ENCODE measurements at places on chromosomes 1 and 21. TPM values are rescaled to one million over a fixed set of nuclear protein-coding genes. Genes with fewer than 3 reads are reported as not detected.
A peak's percentile ranks its signal among the peaks of the same experiment; 100 is the strongest.

The AIM2 gene
- 41.1 TPM for total RNA-seq

The SLC22A15 gene
- total RNA-seq = 0.68 TPM

The ZDHHC18 gene
- 66.0 TPM for total RNA-seq

The CNR2 gene
- total RNA-seq = 0.20 TPM

The S100A9 gene
- total RNA-seq = 2.3 TPM

The ACKR1 gene
- not detected for total RNA-seq

The OR2T35 gene
- not detected for total RNA-seq

The OR6K3 gene
- total RNA-seq = not detected

The FAM131C gene
- 0.66 TPM for total RNA-seq

The LRRC40 gene
- 20.9 TPM for total RNA-seq

The FCGR1A gene
- total RNA-seq = not detected

The KIF17 gene
- total RNA-seq = not detected

The CATSPERE gene
- total RNA-seq = 0.68 TPM

- no peak overlapping the region for H3K4me3 ChIP-seq
- no peaks in the 10 kb centered on the region for H3K4me1 ChIP-seq
- H3K27me3 ChIP-seq = no peaks in the 10 kb centered on the region
- no peak for DNase-seq
- no peak overlapping the region for H3K27ac ChIP-seq
Measured at GRCh38 chr1:99445071-99445470, 180.8 kb downstream of the PLPPR4 start.

GRCh38 chr1:154831462-154831861 lies 38.6 kb downstream of the KCNN3 start:
- no peaks in the 10 kb centered on the region for H3K4me1 ChIP-seq
- H3K4me3 ChIP-seq = no peak overlapping the region
- no peaks in the 10 kb centered on the region for H3K36me3 ChIP-seq
- no peak overlapping the region for H3K27ac ChIP-seq
- no peak for DNase-seq

- DNase-seq = no peak
- no peaks in the 10 kb centered on the region for H3K36me3 ChIP-seq
Measured at GRCh38 chr21:42991992-42992740, 17.8 kb downstream of the PKNOX1 start.

GRCh38 chr21:46118316-46119143 lies 20.6 kb downstream of the COL6A2 start:
- no peaks in the 10 kb centered on the region for H3K36me3 ChIP-seq
- no peak overlapping the region for H3K27ac ChIP-seq
- H3K4me1 ChIP-seq = no peaks in the 10 kb centered on the region
- H3K4me3 ChIP-seq = no peak overlapping the region

DNA sequence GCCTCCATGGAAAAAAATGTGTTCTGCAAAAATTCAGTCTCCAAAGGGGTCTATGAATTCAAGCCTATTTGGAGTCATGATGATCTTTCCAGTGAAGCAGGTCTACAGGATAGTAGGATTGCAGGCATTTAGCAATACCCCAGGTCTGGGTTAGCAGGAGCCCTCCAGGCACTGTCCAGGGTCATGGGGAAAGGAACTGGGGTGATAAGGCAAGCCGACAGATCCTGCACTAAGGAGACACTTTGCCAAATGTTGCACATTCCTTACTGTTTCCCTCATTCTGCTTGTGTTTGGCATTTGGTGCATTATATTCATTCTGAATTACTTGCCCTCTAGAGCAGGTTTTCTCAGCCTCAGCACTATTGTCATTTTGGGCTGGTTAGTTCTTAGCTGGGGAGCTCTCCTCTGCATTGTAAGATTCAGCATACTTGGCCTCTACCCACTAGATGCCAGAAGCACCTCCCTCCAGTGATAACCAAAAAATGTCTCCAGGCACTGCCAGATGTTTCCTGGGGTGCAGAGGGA lies 333.3 kb upstream of the PLXNA2 start:
- H3K4me3 ChIP-seq = no peak overlapping the region
- H3K27me3 ChIP-seq = no peaks in the 10 kb centered on the region
- no peak for DNase-seq
- H3K4me1 ChIP-seq = no peaks in the 10 kb centered on the region

- DNase-seq = no peak
- H3K36me3 ChIP-seq = no peaks in the 10 kb centered on the region
- no peaks in the 10 kb centered on the region for H3K27me3 ChIP-seq
- H3K27ac ChIP-seq = no peak overlapping the region
- no peak overlapping the region for H3K4me3 ChIP-seq
- H3K4me1 ChIP-seq = no peaks in the 10 kb centered on the region
Measured at GRCh38 chr1:226466296-226466695, 58.4 kb upstream of the PARP1 start.

DNA sequence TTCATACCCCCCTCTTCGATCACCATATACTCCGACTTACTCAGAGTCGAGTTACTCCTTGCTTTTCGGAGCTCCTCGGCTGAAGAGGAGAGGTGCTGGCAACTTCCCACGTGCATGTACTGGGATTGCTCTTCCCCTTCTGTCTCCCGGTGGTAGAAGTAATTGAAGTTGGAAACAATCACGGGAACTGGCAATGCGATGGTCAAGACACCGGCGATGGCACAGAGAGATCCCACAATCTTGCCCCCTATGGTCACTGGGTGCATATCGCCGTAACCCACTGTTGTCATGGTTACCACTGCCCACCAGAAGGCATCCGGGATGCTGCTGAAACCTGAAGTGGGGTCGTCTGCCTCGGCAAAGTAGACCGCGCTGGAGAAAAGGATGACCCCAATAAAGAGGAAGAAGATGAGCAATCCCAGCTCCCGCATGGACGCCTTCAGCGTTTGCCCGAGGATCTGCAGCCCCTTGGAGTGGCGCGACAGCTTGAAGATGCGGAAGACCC lies 1.5 kb downstream of the KCNA3 start:
- no peaks in the 10 kb centered on the region for H3K27me3 ChIP-seq
- DNase-seq = peak; percentile 50

GRCh38 chr21:32955311-32956060 lies 70.2 kb upstream of the OLIG2 start:
- no peak overlapping the region for H3K4me3 ChIP-seq
- no peaks in the 10 kb centered on the region for H3K4me1 ChIP-seq
- peaks cover 4% of the 10 kb centered on the region for H3K27me3 ChIP-seq
- H3K27ac ChIP-seq = no peak overlapping the region
- H3K36me3 ChIP-seq = no peaks in the 10 kb centered on the region

GRCh38 chr1:3795453-3796214 lies 664 bp downstream of the LRRC47 start:
- no peaks in the 10 kb centered on the region for H3K27me3 ChIP-seq
- H3K36me3 ChIP-seq = peaks cover 11% of the 10 kb centered on the region
- peak overlapping the region; percentile 69 for H3K27ac ChIP-seq
- peaks cover 34% of the 10 kb centered on the region for H3K4me1 ChIP-seq
- H3K4me3 ChIP-seq = peak overlapping the region; percentile 66

GRCh38 chr1:906600-907420 lies 16.9 kb upstream of the SAMD11 start:
- H3K4me3 ChIP-seq = no peak overlapping the region
- H3K27me3 ChIP-seq = peaks cover 13% of the 10 kb centered on the region
- H3K4me1 ChIP-seq = no peaks in the 10 kb centered on the region
- no peak overlapping the region for H3K27ac ChIP-seq

- no peak for DNase-seq
- no peaks in the 10 kb centered on the region for H3K4me1 ChIP-seq
- H3K27me3 ChIP-seq = peaks cover 4% of the 10 kb centered on the region
- H3K27ac ChIP-seq = no peak overlapping the region
- H3K4me3 ChIP-seq = no peak overlapping the region
- H3K36me3 ChIP-seq = no peaks in the 10 kb centered on the region
Measured at GRCh38 chr1:203368624-203369451, 17.9 kb upstream of the FMOD start.

- H3K27me3 ChIP-seq = no peaks in the 10 kb centered on the region
- peak overlapping the region; percentile 71 for H3K4me3 ChIP-seq
- H3K27ac ChIP-seq = peak overlapping the region; percentile 66
- peaks cover 27% of the 10 kb centered on the region for H3K4me1 ChIP-seq
Measured at GRCh38 chr1:33348194-33348593, 27.3 kb upstream of the A3GALT2 start.

DNA sequence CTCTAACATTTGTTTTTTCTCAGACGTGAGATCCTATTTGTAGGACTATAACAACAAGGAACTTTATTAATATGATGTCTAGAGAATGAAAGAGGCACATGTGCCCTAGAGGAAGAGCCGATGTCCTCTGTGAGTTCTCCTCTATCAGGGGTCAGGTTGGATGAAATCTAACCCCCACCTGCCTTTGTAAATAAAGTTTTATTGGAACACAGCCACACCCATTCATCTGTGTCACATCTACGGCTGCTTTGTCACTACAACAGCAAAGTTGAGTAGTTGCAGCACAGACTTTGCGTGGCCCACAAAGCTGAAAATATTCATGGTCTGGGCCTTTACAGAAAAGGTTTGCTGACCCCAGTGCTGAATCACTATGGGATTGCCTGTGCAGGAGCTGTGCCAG lies 571 bp upstream of the CAPN9 start:
- H3K27me3 ChIP-seq = no peaks in the 10 kb centered on the region
- no peak overlapping the region for H3K27ac ChIP-seq
- H3K36me3 ChIP-seq = no peaks in the 10 kb centered on the region

DNA sequence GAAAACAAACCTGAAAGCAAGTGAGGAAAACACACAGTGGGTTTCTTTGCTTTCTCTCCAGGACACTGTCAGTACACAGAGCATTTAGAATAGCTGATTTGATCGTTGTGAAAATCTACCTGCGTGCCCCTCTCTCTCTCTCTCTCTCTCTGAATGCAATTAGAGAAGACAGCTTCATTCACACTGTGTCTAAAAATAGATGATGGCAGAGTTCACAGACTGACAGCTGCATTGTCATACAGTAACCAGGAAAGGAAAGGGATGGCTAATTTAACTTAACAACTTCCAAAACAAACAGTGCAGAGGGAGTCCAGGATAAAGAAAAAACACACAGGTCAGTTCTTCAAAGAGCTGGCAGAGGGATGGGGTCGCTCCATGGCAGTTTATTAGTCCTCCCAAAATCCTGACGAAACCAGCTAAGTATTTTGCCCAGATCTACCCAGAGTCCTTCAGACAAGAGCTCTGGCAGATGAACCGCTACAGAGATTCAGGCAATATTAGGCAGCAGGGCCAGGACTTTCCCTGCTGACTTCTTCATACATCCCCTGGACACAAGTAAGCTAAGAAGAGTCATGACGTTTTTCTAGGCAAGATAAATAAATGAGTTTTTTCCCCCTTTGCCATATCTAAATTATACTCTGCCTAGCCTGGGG lies 58.9 kb downstream of the WLS start:
- no peak overlapping the region for H3K4me3 ChIP-seq
- no peaks in the 10 kb centered on the region for H3K27me3 ChIP-seq
- H3K36me3 ChIP-seq = no peaks in the 10 kb centered on the region
- H3K4me1 ChIP-seq = no peaks in the 10 kb centered on the region
- DNase-seq = no peak

DNA sequence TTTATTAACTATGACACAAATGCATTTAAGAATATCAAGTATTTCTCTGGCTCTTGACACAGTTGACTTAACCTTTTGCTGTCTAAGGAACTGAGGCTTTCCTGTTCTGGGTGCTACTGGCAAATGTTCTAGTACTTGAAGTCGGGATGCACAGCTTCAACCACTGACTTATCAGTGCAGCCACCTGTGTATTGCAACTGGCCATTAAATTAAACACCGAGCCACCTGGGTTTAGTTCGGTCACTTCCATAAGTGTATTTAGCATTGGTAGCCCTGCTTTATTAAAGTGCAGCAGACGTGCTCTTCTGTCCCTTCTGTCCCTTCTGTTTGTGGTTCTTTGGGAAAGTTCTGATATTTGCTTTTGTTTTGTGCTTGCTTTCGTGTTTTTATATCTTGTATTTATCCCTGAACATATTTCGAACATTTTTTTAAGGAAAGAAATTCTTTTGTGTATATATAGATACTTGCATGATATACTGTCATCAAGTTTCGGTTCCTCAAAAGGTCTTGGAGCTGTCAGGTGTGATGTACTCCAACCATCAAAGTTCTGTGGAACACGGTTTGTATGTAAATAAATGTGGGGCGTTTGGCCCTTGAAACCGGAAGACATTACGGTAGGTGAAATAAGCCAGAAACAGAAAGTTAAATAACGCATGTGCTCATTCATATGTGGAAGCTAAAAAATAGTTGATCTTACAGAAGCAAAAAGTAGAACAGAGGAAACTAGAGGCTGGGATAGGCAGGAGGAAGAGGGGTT lies 297.9 kb upstream of the GREM2 start:
- no peaks in the 10 kb centered on the region for H3K36me3 ChIP-seq
- H3K4me1 ChIP-seq = no peaks in the 10 kb centered on the region
- no peak overlapping the region for H3K4me3 ChIP-seq
- H3K27me3 ChIP-seq = no peaks in the 10 kb centered on the region
- no peak overlapping the region for H3K27ac ChIP-seq

DNA sequence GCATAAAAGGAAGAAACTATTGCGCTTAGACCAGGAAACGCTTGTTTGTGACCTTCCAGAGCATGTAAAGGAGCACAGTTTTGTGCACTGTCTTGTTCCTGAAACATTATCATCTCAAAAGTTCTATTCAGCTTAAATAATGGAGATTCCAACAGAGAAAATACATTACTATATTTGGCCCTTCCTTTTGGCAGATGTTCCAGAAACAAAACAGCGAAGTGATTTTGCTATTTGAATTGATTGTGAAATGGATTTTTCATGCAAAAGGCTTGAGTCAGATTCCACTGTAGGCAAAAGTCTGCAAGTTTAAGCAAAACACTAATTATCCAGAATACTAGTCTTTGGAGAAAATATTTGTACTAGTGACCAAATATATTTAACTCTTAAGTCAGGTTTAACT lies 80.3 kb upstream of the PTBP2 start:
- no peak overlapping the region for H3K4me3 ChIP-seq
- no peak for DNase-seq

DNA sequence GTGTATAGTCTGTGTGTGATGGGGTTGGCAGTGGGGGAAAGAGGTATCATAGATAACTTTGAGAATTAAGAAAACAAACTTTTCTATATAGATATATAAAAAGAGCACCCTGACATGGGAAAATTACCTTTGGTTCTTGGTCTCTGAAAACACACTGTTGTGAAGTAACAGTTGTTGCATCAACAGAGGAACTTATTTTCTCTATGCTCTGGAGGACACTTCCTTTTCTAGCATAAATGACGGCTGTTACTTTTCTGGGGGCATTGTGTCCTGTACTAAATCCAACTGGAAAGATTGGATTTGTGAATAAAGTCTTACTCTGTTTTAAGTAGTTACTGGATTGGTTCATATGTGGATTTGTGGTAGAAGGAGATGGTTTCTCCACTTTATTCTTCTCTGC lies 12.6 kb downstream of the LRIF1 start:
- no peak for DNase-seq
- no peaks in the 10 kb centered on the region for H3K27me3 ChIP-seq
- no peaks in the 10 kb centered on the region for H3K4me1 ChIP-seq
- H3K27ac ChIP-seq = no peak overlapping the region

DNA sequence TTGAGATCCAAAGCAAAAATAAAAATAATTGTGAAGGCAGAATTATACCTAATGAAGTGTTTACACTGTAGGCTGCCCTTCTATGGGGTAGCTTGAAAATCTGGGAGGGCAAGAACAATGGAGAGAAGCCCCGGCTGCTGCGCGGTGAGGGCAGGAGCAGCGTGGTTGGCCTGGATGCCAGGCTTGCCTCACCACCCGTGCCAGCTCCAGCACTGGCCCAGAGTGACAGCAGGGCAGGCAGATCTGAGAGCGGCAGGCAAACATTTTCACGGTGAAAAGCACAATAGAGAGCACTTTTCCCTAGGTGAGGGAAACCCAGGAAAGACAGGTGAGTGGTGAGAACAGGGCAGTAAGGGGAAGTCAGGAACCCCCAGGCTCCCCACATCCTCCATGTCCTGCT lies 1.4 kb downstream of the PROK1 start:
- no peak for DNase-seq
- H3K36me3 ChIP-seq = no peaks in the 10 kb centered on the region
- peaks cover 6% of the 10 kb centered on the region for H3K27me3 ChIP-seq
- H3K4me3 ChIP-seq = no peak overlapping the region
- no peaks in the 10 kb centered on the region for H3K4me1 ChIP-seq

GRCh38 chr1:107843989-107844388 lies 121.0 kb downstream of the VAV3 start:
- H3K4me3 ChIP-seq = peak overlapping the region; percentile 46
- no peak for DNase-seq
- no peaks in the 10 kb centered on the region for H3K27me3 ChIP-seq

Data from CD8-positive, alpha-beta memory T cell (primary cell).